HCT116 (cell line): ENCODE measurements at places on chromosomes 12 and 14.

DNA sequence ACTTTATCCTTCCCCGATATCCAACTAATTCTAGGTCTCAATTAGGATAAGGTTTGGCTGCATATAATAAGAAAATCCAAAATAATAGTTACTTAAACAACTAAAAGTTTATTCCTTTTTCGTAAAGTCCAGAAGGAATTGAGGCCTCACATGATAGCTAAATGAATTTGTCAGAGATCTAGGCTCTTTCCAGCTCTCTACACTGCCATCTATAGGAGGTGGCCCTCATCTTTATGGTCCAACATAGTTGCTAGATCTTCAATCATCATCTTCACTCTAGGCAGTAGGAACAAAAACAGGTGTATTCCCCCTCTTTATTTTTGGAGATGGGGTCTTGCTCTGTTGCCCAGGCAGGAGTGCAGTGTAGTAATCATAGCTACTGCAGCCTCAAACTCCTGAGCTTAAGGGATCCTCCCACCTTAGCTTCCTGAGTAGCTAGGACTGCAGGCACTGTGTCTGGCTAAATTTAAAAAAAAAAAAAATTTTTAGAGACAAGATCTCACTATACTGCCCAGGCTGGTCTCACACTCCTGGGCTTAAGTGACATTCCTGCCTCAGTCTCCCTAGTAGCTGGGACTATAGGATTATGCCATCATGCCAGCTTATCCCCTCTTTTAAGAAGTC, 46.5 kb upstream of the SAV1 start:
- peak; percentile 16 for DNase-seq

- DNase-seq, result no peak
Observed at GRCh38 chr12:66662179-66662578, 16.7 kb downstream of the GRIP1 start.

- DNase-seq, result no peak
Observed at GRCh38 chr12:129486931-129487330, 416.9 kb downstream of the TMEM132D start.

GRCh38 chr12:53791735-53792326, 40.1 kb upstream of the CISTR start:
- peak; percentile 38 for DNase-seq

DNA sequence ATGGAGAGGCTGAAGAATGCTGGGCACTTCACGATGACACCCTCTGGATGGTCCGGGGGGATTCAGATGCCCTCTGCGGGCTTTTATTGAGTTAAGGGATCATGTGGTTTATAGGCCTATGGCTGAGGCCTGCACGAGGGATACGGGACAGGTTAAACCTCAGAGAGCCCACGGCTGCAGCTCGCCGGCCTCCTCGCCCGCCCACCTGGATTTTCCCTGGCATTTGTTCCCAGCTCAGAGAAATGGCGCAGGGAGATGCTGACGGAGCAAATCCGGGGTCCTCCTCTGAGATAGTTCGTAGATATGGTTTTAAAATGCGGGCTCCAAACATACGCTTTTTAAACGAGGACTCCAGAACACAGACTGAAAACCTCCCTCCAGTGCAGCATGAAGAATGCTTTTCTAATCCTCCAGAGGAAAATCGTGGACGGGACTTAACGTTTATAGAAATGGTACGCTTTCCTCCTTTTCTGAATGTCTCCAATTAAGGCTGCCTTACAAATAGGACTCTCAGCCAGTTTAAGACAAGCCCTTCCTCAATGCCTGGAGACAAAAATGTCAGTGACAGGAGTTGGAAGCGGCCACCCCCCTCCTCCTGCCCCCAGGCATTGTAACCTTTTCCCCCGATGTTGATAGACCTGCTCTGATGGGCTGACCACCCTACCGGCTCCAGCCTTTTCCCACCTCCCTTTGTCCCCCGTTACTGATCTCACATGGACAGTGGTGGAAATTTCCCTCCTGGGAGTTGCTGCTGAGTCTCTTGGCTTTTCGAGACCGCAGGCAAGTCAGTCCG, 16.6 kb downstream of the CCND2 start:
- no peak for DNase-seq

DNA sequence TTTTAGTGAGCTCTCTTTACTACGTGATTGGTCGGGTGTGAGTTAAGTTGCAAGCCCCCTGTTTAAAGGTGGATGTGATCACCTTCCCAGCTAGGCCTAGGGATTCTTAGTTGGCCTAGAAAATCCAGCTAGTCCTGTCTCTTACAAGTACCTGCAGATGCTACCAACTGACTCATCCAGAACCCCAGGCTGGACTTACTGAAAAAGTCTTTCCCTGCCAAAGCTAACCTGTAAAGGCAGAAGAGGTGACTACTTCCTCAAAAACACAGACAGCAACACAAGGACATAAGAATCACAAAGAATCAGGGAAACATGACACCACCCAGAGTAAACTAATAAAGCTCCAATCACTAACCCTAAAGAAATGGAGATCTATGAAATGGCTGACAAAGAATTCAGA, 39.1 kb upstream of the HIGD1C start:
- DNase-seq, result no peak

DNA sequence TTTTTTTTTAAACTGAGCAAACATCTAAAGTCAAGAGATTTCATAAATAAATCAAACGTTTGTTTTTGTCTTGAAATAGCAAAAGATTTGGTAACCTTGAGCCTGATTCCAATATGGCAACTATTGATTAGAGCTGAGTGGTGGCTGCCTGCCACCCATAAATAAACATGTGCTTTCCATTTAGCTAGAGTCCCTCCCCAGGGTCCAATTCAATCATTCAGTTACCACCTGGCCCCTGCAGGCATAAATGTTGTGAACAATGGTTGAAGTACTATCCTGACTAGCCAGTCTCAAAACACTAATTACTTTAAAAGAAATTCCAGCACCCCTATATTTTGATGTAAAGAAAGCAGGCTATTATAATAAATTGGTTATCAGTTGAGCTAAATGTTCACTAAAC, 129.7 kb upstream of the GRIP1 start:
- DNase-seq, result no peak

DNA sequence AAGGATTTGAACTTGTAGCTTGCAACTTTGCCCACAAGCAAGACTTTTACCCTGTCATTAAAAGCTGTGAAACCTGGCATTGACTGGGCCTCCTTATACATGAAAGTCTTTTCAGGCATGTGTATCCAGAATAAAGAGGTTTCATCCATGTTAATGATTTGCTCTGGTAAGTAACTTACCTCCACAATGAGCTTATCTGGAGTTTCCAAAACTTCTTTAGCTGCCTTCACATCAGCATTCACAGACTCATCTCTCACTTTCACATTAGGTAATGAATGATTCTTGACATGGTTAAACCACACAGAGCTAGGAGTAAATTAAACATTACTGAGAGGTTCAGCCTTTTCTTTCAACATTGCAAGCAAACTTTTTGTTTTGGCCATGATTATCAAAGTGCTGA, 234.4 kb upstream of the CLEC14A start:
- DNase-seq, result no peak

DNA sequence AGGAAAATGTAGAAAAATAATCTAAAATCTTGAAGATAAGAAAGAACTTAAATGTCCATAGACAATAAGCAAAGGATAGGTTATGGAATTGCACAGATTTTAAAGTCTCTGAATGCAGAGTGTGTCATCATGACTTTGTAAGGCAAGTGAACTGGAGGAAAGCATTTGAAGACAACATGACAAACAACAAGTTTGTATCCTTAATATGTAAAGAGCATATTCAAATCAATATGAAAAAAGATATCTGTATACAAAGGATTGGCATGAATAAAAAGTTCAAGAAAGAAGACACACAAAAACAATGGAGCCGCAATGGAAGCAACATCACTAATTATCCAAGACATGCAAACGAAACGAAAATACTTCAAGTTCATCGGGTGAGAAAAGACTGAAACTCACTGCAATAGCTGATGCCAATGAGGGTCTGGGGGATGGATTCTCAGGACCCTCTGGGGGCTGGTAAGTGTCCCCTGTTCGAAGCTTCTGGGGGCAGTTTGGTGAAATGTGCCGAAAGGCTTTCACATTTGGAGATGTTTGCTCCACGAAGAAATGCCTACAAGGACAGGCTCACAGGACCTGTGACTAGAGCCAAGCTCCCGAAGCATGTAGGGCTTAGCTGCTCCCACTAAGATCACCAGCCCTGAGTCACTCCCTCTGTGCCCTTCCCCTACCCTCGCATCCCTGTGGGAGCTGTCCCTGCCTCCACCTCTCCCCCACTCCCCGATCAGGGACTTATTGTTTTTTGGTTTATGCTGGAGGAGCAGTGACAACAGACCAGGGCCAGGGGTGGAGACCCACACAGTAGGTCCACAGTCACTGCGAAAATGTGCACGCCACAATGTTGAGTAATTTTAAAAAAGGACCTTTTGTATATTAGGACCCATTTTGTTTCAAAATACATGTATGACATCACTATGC, 345.7 kb upstream of the SFSWAP start:
- DNase-seq, result no peak

DNA sequence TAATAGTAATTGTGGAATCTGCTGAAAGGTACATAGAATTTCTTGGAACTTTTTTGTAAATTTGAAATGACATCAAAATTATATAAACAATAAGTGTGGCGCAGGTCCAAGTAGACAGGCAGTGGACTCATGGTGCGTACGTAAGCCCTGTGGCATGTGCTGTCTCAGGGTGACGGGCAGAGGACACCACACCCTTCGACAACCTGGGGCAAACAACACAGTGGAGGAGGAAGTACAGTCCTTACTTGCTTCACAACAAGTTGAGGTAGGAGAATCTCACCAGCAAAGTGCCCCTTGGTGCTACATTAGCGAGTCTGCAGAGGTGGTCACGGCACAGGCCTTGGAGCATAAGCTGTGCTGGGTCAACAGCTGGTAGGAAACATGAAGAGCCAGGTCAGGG, 180.9 kb downstream of the AEBP2 start:
- DNase-seq, result no peak

DNA sequence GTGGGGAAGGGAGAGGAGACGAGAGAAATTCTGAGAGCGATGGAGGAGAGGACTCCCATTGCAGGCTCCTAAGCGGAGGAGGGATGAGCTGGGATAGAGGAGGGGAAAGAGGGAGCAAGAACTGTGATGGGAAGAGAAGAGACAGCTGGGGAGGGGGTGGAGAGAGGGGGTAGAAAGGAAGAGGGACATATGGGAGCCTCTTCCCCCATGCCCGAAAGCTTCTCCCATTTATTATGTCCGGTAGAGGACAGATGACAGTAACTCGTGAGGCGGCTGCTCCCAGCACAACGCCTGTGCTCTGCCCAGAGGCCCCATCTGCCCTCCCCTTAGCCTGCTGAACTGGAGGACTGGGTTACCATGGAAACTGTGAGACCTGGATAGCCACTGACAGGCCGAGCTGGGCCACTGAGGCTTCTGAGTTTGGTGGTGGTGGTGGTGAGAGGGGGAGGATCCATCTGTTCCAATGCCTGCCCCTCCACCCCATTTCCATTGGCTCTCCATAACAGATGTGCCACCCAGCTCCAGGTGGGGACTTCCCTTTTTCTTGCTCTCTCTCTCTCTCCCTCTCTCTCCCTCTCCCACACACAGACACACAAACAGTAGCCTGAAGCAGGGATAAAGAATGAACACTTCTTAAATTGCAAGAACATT, 8.3 kb downstream of the CPNE6 start:
- DNase-seq, result no peak
